ENCODE measurements at places on chromosomes 6 and 20. TPM values are rescaled to one million over a fixed set of nuclear protein-coding genes. Genes with fewer than 3 reads are reported as not detected.

Gene C20orf204
- total RNA-seq, result 0.15 TPM

Gene TRIM40
- total RNA-seq, result not detected

Gene RIMS1
- not detected for total RNA-seq

Gene MCCD1
- not detected for total RNA-seq

Gene GTSF1L
- total RNA-seq, result not detected
